IPS DF 6.9 (cell line): ENCODE measurements at places on chromosomes 2 and 18.

- no peak for DNase-seq
These were observed 214.8 kb upstream of the RAB6C start for GRCh38 chr2:129764376-129765325.

DNA sequence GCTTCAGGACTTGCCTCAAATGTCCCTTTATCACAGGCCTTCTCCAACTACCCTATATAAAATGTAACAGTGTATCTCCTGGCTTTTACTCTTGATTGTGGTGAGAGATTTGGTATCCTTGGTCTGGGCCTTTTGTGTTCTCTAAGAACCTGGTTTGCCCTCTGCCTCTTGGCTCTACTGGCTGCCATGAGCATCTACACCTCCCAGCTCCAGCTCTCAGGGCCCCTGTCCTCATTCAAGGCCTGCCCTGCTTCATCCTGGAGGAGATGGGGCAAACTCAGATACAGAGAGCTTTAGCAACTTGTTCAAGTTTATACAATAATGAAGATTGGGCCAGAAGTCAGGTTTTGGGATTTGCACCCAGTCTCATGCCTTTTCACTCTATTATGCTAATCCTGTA, 45.0 kb downstream of the QPCT start:
- no peak for DNase-seq

- no peak for DNase-seq
These were observed 38.1 kb downstream of the DLGAP1 start for GRCh38 chr18:4416976-4417375.

- no peak for DNase-seq
These were observed 4.7 kb upstream of the CDK5R2 start for GRCh38 chr2:218954541-218955300.

- no peak for DNase-seq
These were observed 87.4 kb downstream of the SMIM21 start for GRCh38 chr18:75339936-75340605.

DNA sequence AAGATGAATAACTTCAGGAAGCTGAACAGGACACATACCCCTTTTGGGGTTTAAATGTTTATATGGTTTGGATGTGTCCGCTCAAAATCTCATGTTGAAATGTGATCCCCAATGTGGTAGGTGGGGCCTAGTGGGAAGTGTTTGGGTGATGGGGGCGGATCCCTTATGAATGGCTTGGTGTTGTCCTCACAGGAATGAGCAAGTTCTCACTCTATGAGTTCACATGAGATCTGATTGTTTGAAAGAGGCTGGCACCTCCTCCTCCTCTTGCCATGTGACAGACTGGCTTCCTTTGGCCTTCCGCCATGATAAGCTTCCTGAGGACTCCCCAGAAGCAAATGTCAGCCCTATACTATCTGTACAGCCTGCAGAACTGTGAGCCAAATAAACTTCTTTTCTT, 88.6 kb upstream of the ZNF532 start:
- no peak for DNase-seq

GRCh38 chr18:36601316-36601715, 227.5 kb downstream of the TPGS2 start:
- no peak for DNase-seq

- no peak for DNase-seq
These were observed 17.1 kb upstream of the ANKRD62 start for GRCh38 chr18:12076424-12077140.

GRCh38 chr2:146392186-146392585, 1452.6 kb upstream of the ACVR2A start:
- no peak for DNase-seq

DNA sequence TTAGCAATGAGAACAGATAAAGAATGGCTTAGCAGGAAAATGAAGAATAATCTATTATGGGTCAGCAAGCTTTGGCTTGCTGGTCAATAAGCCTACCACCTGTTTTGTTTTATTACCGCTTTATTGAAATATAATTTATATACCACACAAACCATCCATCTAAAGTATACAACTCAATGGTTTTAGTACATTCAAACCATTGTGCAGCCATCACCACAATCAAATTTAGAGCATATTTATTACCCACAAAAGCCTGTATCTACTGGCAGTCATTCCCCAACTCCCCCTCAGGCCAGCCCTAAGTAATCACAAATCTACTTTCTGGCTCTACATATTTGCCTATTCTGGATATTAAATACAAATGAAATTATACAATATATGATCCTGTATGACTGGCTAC, 17.2 kb downstream of the PPP3R1 start:
- no peak for DNase-seq

DNA sequence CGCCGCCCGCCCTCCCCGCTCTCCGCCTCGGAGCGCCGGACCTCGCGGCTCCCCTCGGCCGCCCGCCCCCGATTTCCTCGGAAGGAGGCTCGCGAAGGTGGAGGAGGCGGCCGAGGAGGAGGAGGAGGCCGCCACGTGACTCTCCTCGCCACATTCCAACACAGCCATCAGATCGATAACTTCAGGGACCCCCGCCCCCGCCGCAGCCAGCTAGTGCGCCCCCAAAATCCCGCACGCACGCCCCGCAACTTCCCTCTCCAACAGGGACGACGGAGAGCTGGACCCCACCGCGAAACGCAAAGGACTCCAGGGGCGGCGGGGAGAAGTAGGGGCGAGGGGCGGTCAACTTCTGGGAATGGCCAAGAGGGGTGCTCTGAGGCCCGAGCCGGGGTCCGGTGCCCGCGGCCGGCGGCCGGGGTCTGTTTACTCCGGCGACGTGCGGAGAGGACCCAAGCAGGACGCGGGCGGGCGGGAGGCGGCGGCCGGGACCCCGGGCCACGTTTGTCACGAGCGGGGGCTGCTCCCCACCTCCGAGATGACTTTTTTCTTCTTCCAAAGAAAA, 2.0 kb downstream of the ZNF521 start:
- DNase-seq = no peak

- DNase-seq = no peak
These were observed 27.8 kb upstream of the COL6A3 start for GRCh38 chr2:237441605-237442274.

- DNase-seq = no peak
These were observed 71.1 kb downstream of the PIK3C3 start for GRCh38 chr18:42025974-42026625.
